ENCODE measurements at places on chromosomes 6 and 20.

DNA sequence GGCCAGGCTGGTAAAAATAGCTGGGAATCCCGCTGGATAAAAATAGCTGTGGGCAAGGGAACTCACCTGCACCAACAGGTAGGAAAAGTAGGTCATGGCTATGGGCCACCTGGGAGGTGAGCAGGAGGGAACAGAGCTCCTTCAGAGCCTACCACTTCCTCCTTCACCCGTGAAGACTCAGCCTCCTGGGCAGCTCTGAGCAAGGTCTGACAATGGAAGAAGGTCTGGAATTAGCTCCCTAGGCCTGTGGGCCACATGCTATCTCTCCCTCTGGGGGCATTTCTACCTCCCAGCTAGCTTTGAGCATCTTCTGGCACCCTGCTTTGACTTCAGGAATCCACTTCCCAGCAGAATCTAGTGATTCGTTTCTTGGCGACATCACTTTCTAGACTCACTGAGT, 153.9 kb downstream of the MRPL14 start:
- peak; percentile 38 for DNase-seq

DNA sequence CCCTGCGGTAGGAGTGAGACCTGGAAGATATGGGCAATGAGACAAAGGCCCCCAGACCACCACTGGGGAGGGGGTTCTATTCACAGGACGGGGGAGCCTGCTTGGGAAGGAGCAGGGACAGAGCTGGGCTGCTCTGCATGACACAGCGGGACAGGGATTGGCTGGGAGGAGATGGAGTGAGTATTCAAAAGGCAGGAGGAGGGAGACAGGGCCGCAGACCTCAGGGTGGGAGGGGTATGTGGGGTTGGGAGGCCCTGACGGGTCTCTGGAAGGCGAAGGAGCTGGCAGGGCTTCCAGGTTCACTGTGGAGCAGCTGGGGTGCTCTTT, 60.8 kb upstream of the RPS6KA2 start:
- no peak for DNase-seq

- no peak for DNase-seq
These were observed 49.8 kb downstream of the EYA4 start for GRCh38 chr6:133290930-133291329.

DNA sequence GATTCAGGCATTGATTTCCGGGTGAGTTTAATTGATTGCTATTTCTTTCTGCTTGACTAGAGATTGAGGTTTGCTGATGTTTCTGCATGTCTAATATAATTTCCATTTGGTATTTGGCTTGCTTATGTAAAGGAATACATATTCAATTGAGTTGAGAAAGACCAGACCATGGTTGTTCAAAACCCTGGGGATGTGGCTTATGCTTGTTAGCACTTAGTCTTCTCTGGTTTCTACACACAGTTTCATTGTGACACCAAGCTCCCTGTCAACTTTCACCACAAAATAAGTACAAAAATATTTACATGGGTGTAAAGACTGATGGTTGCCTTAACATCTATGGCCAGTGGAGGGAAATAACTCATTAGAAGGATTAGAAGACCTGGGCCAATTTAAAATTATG, 209.6 kb downstream of the CDH26 start:
- no peak for DNase-seq

DNA sequence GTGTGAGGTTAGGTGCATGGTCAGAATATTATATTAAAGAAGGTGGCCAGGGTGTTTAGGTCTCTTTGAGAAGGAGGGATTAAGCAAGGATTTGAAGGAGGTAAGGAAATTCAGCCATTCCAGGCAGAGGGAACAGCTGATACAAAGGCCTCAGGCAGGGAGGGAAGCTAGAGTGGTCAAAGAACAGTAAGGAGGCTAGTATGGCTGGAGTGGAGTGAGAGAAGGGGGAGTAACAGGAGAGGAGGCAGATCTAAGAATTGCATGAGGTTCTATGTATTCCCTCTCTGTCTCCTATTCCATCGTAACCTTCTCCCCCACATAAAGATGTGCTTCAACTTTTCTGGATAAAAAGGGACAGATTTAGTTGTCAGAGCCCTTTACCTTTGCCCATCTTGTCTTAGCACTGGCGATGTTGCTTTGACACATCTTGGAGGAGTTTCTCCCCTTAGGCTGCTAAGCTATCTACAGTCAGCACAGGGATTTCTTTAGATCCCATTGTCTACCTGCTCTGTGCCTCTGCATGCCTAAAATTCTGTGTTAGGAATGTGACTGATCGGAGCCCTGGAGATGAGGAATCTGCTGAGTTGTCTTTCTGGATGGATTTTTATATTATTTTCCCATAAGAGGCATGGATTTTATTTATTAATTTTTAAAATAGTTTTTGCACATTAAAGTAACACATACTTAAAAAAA, 59.9 kb downstream of the KLHL31 start:
- no peak for DNase-seq

GRCh38 chr6:157599191-157599590, 218.2 kb downstream of the ZDHHC14 start:
- DNase-seq, result no peak

DNA sequence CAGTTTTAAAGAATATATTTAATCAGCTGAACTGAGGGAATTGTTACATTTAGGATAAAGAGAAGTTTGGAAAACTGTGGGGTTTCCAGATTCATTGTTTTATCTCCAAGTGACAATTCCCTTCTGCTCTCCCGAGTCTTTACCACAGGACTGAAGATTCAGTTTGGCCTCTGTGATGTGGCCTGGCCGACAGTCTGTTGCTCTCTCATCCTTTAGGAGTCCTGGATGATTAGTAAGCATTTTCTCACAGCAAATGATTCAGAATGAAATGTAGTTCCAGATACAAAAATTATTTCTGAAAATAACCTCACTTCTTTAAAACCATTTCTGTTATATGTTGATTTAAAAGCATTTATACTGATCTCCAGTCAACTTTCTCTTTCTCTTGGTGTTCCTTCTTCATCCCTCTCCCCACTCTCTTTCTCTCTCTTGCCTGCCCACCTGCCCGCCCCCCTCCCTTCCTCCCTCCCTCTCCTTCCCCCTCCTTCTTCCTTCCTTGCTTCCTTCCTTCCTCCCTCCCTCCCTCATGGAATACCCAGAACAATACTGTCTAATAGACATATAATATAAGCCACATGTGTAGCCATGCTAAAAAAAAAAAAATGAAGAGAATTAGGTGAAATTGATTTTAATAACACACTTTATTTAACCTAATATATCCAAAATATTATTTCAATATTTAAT, 254.9 kb downstream of the PRL start:
- DNase-seq, result peak; percentile 85

DNA sequence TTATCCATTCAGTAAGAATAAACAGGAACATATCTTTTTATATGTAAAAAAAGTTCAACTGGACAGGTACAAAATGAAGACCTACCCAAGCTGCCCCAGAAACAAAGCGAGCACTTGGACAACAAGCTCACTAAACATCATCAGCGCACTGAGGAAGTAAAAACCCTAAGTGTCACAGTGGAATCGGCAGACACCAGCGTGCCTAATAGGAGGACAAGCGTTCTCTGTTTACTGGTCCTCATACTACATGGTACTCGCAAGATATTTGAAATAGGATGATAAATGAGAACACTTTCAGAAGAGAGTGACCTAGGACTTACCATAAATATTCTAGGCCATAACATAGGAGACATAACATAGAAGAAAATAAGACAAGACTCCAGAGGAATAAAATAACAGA, 18.2 kb downstream of the MAP7 start:
- DNase-seq, result no peak
